Right lung (tissue), 10 donors: ENCODE measurements at places on chromosomes 5 and 9. TPM values are rescaled to one million over a fixed set of nuclear protein-coding genes. Genes with fewer than 3 reads are reported as not detected.

- DNase-seq = no peak
These were observed 7.6 kb downstream of the INVS start for GRCh38 chr9:100106616-100107015.

DNA sequence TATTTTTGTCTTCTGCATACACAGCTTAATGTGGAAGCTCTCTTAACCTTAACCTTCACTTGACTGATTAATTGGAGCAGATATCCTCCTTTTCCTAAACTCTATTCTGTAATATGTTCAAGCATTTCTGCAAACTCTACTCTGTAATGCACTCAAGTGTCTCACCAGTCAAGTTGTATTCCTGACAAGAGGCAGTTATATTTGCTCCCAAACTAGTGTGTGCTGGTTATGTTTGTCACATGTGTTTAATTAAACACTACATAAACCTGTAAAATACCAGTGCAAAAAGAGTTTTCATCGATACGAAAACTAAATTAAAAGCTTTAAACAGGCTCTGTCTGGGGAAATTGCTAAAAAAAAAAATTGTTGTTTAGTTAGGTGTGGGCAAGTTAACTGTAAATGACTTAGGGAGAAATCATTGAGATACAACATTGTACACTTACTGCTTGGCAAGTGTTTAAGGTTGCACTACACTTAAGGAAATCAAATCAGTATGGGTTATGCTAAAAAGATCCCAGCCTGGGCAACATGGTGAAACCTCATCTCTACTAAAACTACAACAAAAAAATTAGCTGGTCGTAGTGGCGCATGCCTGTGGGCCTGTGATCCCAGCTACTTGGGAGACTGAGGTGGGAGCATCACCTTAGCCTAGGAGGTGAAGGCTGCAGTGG, 6.7 kb downstream of the FAF2 start:
- DNase-seq = no peak

DNA sequence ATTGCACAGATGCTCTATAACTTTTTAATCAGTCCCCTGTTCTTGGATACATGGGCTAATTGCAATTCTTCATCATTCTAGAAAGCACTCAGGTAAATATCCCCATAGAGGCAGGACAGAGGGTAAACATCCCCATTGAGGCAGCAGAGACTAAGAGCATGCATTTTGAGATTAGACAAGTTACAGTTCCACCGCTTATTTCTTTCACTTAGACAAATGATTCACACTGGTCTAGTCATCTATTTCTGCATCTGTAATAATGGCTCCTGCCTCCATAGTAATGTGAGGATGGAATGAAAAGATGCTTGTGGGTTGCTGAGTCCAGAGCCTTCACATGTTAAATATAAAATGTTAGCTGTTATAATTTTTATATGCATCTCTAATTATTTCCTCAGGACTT, 276.9 kb downstream of the ARHGAP26 start:
- DNase-seq = no peak

- no peak for DNase-seq
These were observed 106.9 kb downstream of the GLDC start for GRCh38 chr9:6538666-6539071.

GRCh38 chr9:32957358-32957757, 44.1 kb downstream of the APTX start:
- DNase-seq = no peak

- DNase-seq = no peak
These were observed 24.1 kb upstream of the GNPDA1 start for GRCh38 chr5:142036918-142037317.

- DNase-seq = no peak
These were observed 48.8 kb downstream of the BARX1 start for GRCh38 chr9:93906195-93906880.

GRCh38 chr5:90476391-90476790, 1.7 kb downstream of the POLR3G start:
- no peak for DNase-seq

DNA sequence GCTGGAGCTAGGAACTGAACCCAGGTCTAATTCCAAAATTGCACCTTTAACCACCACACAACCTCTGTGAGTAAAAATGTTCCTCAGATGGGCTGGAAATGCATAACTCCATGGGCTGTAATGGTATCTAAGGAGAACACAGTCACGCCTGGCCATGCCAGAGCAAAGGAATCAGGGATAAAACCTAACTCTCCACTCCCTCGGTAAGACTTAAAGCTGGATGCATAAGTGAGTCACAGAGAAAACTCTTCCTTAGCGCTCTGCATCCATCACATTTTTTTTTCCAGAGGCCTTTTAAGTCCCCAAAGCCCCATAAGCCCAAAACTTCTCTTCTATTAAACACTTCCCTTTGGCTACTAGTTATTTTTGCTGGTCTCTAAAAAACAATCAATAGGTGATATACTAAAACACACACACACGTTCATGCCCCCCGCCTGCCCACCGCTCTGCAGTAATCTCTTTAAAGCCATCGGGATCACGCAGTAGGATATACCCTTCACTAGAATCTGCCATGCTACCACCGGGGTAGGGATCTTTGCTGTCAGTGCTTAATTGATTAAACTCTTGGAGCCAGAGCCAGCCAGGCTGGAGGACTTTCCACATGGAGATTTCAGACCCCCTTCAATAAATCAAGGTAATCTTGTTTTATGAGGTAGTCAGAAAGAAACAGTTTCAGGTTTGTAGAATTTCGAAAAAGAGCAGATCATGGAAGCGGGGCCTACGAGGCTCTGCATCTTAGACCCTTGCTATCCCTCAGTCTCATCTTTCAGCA, 212.9 kb downstream of the MAPKAP1 start:
- DNase-seq = no peak

GRCh38 chr5:150303660-150304386, 1.1 kb upstream of the ARSI start:
- DNase-seq = peak; percentile 97

- DNase-seq = no peak
These were observed 33.5 kb upstream of the SHOC1 start for GRCh38 chr9:111828193-111828592.

The GARIN3 gene
- polyA plus RNA-seq = not detected

The CCNI2 gene
- polyA plus RNA-seq = 1.2 TPM

The SELENOP gene
- 826 TPM for polyA plus RNA-seq

The NUTM2F gene
- polyA plus RNA-seq = not detected

The PFN3 gene
- polyA plus RNA-seq = not detected

The LPCAT1 gene
- 162 TPM for polyA plus RNA-seq

The SPOCK1 gene
- 0.43 TPM for polyA plus RNA-seq
